ENCODE measurements at places on chromosomes 7 and 10.

DNA sequence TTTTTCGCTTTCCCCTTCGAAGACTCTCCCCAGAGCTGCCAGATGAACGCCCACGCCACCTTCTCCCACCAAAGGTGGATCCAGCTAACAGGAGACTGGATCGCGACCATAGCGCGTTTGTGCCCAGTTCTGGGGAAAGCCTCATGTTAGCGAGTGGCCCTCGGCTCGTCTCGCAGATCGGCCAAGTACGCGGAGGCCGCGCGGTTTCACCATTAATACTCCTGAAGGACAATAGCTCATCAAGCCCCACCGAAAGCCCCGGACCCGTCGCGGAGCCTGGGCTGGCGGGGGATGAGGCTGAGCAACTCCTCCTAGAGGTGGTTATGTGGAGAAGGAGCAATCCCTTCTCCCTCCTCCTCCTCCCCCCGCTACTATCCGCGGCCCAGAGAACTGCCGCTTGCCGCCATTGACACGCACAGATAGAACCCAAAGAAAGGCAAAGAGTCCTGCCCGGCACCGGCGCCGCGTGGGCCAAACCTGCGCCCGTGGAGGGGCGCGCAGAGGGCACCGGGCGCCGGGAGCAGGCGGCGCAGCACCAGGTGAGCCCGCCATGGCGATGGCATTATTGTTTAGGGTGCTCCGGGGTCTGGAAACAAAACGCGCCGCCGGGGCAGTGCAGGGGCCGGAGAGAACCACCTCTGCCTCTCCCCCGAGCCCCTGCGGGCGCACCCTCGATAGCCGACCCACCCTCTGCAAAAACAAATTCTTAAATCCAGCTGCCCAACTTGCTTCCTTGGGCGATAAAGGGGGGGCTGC, at the start of gene MACROH2A2:
TSS of gene MACROH2A2 (plus strand) at position 385 of the 756 bp plus-strand sequence. CDS start 22,813 bp downstream, outside the sequence.
- no peak for DNase-seq

- no peak for DNase-seq
Measured at GRCh38 chr10:117594722-117595121, 52.2 kb downstream of the EMX2 start.

DNA sequence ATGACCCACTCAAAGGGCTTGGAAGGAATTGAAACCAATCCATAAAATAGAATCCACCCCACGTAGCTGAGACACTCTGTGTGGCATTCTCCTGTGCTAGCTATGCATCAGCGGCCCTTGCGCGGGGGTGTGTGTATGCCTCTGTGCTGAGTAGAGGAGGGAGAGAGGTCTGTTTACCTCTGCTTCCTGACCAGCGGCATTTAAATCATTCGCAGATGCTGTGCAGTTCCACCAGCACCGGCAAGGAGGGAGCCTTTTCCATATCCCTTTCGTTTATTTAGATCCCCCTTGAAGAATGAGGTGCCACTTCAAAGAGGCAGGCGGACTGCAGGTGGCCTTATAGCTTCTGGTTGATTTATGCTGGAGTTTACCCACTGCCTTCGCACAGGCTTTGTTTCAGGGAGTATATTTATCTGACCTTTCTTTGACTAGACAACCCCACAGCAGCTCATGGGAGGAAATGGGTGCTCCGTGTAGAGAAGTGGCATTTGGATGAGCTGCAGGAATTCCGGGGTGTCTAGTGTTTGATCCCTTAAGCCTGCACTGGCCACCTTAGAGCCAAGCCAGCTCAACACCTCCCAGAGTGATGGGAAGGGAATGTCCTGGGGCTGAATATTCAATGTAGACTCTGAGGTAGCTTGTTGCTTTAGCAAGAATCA, 11.4 kb downstream of the C10orf53 start:
- DNase-seq, result no peak

- DNase-seq, result no peak
Measured at GRCh38 chr10:4108693-4109092, 323.7 kb upstream of the KLF6 start.

GRCh38 chr10:46538717-46539426, 17.6 kb downstream of the GPRIN2 start:
- DNase-seq, result no peak

DNA sequence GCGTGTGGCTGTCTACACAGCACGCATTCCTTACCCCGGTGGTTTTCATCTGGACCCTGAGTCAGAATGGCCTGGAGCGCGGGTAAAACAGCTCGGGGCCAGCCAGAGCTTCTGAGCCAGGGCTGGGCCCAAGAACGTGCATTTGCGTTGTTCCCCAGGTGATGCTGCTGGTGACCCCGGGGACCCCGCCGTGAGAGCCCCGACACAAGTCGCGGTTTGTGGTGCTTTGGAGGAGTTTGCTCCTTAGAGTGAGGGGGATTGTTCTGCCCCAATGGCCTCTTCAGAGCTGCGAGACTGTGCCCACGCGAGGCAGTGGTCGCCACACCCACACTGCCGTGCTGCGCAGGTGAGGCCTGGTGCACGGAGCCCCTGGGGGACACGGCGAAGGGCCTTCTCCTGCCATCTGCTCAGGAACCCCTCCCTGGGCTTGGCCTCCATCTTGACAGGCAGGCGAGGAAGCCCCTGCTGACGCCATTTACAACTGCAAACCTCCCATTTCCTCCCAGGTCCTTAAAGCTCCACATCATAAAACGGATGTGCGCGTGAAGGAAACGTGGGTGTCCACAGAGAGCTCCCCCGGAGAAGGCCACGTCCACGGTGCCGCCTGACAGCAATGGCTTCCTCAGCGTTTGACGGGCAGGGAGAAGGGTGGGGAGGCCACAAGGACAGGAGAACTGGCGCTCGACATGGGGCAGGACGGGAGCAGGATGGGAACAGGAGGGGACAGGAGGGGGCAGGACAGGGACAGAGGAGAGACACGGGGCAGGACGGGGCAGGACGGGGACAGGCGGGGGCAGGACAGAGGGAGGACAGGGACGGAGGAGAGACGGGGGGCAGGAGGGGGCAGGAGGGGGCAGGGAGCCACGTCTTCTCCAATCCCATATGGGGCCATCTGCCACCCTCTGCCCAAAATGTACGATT, 477.2 kb downstream of the DNAJB6 start:
- no peak for DNase-seq

- DNase-seq, result no peak
Measured at GRCh38 chr10:13383399-13383761, 35.3 kb upstream of the SEPHS1 start.

- DNase-seq, result no peak
Measured at GRCh38 chr7:113188396-113188795, 70.0 kb upstream of the SMIM30 start.

GRCh38 chr10:110005719-110006118, 2.1 kb upstream of the ADD3 start:
- no peak for DNase-seq

GRCh38 chr7:99140813-99141212, 3.1 kb downstream of the SMURF1 start:
- DNase-seq, result no peak

GRCh38 chr10:57430376-57430775, 837.3 kb downstream of the IPMK start:
- no peak for DNase-seq

- no peak for DNase-seq
Measured at GRCh38 chr10:4790045-4790444, 36.0 kb upstream of the AKR1E2 start.

GRCh38 chr10:50552771-50553535, 70.8 kb downstream of the SGMS1 start:
- no peak for DNase-seq

GRCh38 chr10:15636446-15636845, 83.3 kb downstream of the ITGA8 start:
- DNase-seq, result no peak

- DNase-seq, result no peak
Measured at GRCh38 chr7:112940314-112940732, 146.3 kb downstream of the GPR85 start.

GRCh38 chr10:10798102-10798863, 219.4 kb upstream of the CELF2 start:
- no peak for DNase-seq

DNA sequence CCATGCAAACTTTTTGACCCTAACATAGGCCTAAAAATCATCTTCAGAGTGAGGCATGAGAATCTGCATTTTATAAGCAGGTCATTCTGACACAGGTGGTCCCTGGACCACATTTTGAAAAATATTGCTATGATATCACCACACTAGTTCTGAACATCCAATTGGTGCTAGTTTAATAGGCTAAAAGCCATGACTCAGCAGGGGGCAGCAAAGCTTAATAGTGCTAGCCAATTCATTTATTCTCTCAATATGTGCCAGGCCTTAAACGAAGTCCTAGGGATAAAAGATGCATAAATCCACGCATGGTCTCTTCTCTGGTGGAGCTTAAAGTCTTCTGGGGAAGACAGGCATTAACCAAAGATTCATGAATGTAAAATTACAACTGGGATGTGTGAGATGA, 10.2 kb upstream of the SLC25A28 start:
- no peak for DNase-seq

- DNase-seq, result no peak
Measured at GRCh38 chr10:114362826-114363355, 41.4 kb downstream of the AFAP1L2 start.

GRCh38 chr10:4998671-4999070, 5.0 kb downstream of the AKR1C2 start:
- no peak for DNase-seq

DNA sequence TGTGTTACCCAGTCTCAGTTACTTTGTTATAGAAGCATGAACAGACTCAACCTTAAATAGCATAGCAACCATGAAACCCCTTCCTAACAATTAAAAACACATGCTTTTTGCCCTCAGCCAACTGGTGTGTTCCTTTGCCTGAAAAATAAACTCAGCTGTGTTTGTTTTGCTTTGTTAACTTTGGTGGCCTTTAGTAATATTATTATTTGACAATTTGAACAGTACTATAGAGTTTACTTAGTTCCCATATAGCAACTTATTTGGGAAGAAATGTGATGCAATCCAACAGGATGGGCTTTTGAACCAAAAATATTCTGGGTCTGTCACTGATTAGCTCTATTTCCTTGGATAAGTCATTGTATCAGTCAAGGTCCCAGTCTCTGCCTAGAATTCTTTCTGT, 22.5 kb upstream of the MKLN1 start:
- DNase-seq, result no peak

DNA sequence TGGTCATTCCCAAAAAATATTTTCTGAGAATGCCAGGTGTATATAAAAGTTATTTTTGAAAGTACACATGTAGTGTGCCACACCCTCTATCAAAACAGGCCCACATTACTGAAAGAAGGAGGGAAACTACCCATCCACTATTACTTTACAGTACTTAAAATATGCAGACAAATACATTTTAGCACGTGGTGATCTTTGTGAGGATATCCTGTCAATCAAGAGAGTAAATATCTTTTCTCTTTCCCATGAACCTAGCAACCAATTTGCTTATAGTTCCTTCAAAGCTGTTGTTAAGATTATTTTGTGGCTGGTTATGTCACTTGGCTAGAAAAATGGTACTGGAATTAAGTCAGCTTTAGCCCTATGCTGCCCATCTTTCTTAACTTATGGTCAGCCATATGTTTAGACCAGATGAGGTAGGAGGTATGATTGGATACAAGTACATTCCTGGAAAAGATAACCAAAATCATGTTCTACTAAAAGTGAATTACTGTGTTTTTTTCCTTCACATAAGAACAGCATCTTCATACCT, 70.1 kb downstream of the AUTS2 start:
- no peak for DNase-seq

DNA sequence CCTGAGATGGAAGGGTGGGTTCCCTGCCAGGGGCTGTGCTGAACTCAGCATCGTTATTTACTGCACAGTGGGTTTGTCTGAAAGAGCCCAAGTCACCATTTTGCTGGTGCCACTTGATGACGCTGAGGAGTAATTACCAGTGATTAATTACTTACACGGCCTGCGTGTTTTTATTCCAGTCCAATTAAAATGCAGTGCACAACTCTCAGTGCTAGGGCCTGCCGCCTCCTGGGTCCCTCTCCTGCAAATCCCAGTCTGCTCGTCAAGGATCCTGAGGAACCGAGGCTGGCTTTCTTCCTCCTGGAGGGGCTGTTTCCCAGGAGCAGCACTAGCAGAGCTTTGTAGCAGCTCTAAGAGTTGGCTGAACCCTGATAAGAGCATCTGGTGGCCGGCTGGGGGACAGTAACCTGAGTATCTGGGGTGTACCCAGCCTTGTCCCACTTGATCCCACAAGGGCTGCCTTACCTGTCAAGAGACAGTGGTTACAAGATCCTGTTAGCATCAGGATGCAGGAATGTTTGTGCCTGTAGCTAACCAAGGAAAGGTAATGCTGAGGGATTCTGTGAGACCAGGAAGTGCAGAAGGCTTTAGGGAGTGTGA, 45.1 kb upstream of the LRRC4 start:
- no peak for DNase-seq

GRCh38 chr10:11719496-11720259, 22.5 kb upstream of the ECHDC3 start:
- no peak for DNase-seq

GRCh38 chr7:84876061-84876821, 310.6 kb downstream of the SEMA3D start:
- DNase-seq, result no peak

DNA sequence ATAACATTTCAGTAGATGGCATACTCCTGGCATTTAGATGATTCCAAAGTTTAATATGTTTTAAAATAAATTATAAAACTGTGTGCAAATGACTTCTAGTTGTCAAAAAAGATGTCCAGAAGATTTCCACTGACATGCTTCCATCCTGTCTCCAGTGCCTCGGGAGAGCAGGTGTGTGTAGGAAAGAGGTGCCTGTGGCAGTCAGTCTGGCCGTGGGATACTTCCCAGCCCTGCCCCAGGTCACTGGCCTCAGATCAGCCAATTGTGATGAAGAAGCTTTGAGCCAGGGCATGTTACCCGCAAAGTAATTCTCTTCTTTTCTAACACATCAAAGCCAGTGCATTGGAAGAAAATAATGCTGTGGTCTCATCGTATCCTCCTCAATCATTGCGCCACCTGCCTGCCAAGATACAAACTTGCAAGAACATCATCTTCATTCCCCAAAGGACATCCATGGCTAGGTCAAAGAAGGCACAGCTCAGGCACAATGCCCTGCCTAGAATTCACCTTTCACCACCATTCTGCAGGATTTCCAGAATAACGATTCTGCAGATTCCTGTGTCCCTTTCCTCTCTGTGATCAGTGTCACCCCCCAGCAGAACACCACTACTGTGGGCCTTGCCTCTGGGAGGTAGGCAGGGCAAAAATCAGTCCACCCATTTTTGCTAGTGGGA, 6.3 kb upstream of the KCNMA1 start:
- DNase-seq, result no peak

DNA sequence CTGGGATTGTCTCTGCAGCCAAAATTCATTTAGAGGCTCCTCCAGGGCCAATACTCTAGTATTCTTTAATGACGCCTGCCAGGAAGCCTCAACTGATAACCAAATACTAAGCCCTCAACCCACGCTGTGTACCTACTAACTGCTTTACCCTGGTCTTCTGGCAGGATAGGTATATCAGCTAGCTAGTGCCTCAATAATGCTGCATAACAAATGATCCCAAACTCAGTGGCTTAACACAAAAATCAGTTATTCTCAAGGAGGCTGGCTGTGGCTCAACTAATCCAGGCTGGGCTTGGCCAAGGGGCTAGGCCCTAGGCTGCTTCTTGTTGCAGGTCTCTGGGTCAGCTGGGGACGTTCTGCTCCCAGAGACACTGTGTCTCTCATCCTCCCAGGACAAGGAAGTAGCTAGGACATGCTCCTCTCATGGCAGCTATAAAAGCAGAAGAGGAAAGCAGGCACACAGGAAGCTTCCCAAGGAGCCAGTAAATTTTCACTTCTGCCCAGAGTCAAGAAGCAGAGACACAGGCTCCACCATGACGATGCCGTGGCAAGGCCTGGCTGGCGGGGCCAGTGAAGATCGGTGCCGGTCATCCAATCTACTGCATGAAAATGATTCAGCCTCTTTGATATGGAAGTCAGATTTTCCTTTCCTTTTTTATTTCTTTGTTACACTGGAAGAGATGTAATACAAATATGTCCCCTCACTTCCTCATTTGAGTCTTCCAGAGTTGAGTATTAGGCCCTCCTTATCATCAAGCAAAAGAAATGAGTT, 28.6 kb upstream of the COL13A1 start:
- no peak for DNase-seq

GRCh38 chr7:76513817-76514799, 3.8 kb downstream of the UPK3B start:
- DNase-seq, result no peak
